ENCODE measurements at places on chromosomes 6 and 20.
A peak's percentile ranks its signal among the peaks of the same experiment; 100 is the strongest.

DNA sequence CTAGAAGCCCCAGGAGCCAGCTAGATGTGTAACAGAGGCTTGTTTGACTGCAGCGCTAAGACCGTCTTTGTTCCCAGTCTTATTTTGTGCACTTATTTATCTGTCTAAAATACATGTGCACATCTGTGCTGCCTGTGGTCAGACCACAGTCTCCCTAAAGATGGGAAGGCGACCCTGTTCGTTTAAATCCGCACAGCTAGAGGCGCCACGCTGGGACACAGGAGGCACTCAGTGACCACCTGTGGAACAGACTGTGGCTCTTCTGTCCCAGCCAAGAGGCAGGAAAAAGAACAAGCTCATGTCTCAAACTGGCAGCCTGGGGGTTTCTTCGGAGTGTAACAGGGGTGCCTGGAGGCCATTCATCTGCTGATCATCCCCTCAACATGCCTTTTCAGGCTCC lies 66.8 kb downstream of the CPNE5 start:
- no peak for DNase-seq

DNA sequence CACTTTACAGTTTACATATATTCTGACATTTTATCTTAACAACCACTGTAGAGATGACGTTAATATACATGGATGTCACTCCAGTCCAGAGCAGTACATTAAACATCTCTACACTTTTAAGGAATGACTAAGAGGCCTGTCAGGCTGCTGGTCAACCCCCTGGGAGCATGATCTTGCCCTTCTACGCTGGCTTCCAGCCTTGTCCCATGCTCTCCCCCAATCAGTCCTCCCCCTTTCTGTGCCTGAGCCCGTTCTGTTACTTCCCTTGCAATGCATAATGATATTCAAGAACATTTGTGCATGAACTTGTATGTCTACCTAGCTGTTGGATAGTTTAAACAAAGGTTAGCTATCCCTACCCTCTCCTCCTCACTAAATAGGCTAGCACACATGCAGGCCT lies 40.5 kb upstream of the PLCB4 start:
- no peak for DNase-seq

DNA sequence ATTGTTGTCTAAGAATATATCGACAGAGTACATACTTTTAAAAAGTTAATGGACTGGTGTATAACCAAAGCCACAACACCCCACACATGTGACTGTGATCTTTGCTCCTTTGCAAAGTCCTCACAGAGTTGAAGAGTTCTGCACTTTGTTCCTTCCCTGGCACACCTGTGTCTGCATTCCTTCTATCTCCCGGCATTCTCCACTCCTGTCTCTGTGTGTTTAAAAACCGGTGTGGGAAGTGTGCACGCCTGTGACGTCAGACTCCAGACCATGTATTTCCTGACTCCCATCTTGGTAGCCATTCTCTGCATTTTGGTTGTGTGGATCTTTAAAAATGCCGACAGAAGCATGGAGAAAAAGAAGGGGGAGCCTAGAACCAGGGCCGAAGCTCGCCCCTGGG lies at the start of gene IYD:
Gene IYD, plus strand, starts transcription at position 251 of the 400 bp plus-strand sequence. Its CDS starts 20 bp downstream, at position 271.
- DNase-seq = no peak

GRCh38 chr20:43191143-43191542 lies 1.4 kb upstream of the PTPRT start:
- no peak for DNase-seq

DNA sequence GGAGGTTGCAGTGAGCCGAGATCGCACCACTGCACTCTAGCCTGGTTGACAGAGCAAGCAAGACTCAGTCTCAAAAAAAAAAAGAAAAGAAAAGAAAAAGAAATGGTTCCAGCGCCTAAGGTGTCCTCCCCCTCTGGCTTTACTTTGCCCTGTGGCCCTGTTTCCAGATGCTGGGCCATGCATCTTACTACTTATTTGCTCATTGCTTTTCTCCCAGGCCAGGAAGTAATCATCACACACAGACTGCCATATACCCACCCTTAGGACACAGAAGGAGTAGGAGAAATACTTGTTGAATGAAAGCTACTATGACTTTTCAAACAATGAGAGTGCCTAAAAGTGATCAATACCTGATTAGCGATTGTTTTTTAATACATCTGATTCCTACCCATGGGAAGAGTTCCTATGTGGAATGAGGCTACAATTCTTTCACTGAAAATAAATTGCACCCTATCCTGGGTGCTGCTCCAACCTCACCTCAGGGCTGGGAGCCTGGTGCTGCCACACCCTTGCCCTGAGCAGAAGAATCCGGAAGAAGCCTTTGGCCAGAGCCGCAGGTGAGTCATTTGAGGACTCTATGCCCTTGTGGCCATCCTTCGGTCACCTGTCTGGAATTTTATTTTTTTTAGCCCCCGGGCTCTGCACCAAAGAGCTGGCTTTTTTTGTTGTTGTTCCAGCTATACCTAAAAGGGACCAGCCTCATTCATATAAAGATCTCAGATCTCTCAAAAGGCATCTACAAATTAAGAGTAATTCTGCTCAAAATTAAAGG lies 22.7 kb upstream of the TFAP2C start:
- no peak for DNase-seq

GRCh38 chr6:111721753-111722154 lies 116.1 kb upstream of the TRAF3IP2 start:
- peak; percentile 19 for DNase-seq
